ENCODE measurements at places on chromosomes 3 and 15.

GRCh38 chr3:190722181-190722905, 140.2 kb downstream of the GMNC start:
- DNase-seq = no peak

DNA sequence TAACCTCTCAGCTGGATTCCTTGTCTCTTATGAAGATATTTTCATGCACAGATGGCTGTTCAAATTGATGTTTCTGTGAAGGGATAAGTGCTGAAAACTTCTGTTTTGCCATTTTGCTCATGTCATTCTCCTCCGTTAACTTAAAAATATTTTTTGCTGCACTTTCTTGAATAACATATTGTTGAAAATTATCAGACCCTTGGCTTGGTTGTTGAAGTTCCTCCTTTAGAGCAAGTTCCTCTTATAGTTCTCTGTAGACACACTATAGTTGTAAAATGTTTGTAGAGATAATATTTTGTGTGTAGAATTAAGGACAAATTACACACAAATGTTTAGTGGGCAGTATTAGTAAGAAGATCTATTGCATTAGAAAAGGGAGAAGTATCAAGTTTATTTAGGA, 300.4 kb downstream of the SV2B start:
- DNase-seq = no peak

GRCh38 chr3:186212611-186213010, 103.7 kb upstream of the ETV5 start:
- DNase-seq = no peak

- no peak for DNase-seq
Measured at GRCh38 chr3:188067932-188068331, 86.0 kb upstream of the LPP start.

DNA sequence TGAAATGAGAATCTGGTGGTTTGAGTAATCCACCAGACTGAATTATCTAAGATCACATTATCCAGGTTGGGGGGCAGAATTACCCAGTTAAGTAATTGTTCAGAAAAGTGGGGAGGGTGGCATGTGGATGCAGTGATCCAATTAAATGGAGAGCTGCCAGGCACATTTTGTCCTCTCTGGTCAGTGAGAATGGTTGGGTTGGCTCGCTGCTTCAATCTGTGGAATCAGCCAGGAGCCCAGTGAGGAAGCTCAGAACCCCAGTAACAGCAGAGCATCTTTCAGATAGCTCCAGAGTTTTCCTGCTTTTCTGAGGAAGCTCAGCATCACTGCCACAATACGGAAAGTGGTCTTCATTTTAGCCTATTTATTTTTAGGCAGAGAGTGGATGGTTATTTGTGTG, 6.4 kb upstream of the EXOG start:
- no peak for DNase-seq

- DNase-seq = no peak
Measured at GRCh38 chr3:10160925-10161324, 3.8 kb upstream of the IRAK2 start.

GRCh38 chr3:72380711-72381493, 467.3 kb downstream of the SHQ1 start:
- no peak for DNase-seq

GRCh38 chr3:133237380-133237779, 162.5 kb upstream of the BFSP2 start:
- no peak for DNase-seq

GRCh38 chr3:14096742-14097141, 27.9 kb downstream of the CHCHD4 start:
- no peak for DNase-seq

DNA sequence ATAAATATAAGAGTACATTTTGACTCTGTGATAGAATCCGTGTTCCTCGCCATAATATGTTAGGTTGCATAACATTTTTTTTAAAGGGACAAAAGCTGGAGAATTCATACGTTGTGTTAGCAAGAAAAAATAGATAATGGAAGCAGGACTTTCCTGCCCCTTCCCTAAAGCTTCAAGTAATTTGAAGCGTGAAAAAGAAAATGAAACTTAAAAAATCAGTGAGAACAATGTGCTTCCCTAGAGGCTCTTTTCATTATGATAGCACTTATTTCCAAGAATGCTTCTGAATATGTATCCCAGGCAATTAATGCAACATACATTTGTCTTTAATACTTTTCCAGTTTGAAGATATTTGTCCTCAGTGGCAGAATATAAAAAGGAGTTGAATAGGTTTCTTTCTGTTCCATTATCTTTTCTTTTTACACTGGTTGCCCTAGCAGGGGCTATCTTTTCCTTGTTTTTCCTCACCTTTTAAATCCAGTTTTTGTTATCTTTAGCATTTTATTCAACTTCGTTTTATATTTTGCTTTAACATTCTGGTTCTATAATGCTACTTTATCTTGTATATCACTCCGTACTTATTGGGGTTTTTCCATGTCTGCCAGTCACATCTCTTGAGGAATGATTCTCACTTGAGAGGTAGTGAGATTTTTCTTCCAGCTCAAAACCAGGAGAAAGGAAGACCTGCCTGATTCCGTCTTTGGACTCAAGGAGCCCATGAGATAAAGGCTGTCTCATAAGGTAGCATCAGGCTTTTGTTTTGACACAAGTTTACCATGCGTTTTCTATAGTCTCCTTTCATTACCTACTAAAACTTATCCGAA, 113.8 kb downstream of the MBNL1 start:
- no peak for DNase-seq

- no peak for DNase-seq
Measured at GRCh38 chr3:187504435-187504834, 136.2 kb downstream of the RTP4 start.

- no peak for DNase-seq
Measured at GRCh38 chr15:95086531-95087252, 855.3 kb downstream of the MCTP2 start.

GRCh38 chr3:111607240-111607920, 12.2 kb upstream of the ZBED2 start:
- DNase-seq = no peak

- peak; percentile 59 for DNase-seq
Measured at GRCh38 chr3:59450946-59451763, 401.3 kb upstream of the CFAP20DC start.

DNA sequence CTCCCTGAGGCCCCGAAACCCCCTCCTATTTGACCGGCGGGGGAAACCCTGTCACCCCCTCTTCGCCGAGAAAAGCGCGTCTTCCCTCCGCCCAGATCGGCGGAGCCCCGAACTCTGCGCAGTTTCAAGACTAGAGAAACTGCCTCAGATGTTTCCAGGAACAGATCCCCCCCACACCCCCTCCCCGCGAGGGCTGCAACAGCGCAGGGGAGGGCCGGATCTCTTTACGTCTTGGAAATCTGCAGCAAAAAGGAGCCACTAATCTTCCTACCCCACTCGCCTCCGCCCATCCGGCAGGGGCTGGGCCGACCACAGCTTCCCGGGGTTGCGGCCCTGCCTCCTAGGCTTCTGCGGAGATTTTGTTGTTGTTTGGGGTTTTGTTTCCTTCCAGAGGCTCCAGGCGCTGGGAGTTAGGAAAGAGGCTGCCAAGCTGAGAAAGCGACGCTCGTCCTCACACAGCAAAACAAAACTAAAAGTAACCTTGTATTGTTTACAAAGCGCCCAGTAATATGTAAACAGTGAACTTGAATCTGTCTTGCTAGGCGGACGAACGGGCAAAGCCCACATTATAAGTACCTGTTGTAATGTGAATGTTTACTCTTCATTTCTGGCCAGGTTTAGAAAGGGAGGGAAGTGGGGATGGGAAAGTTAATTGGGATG, 2.2 kb downstream of the FOXB1 start:
- DNase-seq = peak; percentile 41

GRCh38 chr3:127790882-127791183, 31.5 kb downstream of the MGLL start:
- DNase-seq = no peak

- no peak for DNase-seq
Measured at GRCh38 chr15:68349151-68349550, 71.6 kb downstream of the FEM1B start.

DNA sequence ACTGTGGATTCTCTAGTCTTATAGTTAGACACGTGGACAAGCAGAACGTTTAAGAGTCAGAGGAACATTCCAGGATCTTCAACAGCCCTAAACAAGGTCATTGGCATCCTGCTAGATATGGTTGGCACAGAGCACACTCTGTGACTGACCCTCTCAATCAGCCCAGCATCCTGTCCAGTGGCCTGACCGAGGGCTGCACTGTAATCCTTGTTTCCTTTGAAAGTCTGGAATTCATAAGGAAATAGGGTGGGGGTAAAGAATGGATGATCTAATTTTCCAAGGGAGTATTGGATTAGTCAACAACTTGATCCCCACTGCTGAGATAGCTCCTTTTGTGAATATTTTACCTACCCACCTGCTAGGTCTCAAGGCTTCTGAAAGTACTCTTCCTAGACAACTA, 94.5 kb upstream of the DLG1 start:
- DNase-seq = no peak

- DNase-seq = no peak
Measured at GRCh38 chr15:60218256-60218655, 179.5 kb downstream of the ANXA2 start.

DNA sequence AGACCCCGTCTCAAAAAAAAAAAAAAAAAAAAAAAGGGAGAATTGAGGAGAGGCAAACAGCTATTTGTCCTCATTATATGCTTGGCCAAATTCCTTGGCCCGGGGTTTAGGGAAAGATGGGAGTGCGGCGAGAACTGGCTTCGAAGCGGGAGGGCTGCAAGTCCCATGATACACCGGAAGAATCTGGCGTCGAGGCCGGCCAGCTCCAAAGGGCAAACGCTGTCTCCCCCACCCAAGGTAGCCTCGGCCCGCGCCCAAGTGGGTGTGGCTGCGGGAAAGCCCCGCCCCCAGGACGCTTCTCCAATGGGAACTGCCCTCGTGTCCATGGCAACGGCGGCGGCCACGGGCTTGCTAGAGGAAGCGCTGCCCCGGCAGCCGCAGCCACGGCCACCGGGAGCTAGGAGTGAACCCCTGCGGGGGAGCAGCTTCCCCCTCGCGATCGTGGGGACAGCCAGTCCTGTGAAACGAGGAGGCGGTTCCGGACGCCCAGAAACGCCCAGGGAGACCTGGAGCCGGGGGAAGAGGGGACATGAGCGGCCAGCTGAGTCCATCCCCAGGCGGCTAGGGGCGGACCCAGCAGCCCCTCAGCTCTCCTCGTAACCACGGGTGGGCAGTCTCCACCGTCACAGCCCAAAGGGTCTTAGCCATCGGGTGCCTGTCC, at the start of gene TTLL13:
TSS of gene TTLL13 (plus strand) at position 354 of the 661 bp plus-strand sequence. CDS start 1,075 bp downstream, outside the sequence.
- DNase-seq = peak; percentile 71

DNA sequence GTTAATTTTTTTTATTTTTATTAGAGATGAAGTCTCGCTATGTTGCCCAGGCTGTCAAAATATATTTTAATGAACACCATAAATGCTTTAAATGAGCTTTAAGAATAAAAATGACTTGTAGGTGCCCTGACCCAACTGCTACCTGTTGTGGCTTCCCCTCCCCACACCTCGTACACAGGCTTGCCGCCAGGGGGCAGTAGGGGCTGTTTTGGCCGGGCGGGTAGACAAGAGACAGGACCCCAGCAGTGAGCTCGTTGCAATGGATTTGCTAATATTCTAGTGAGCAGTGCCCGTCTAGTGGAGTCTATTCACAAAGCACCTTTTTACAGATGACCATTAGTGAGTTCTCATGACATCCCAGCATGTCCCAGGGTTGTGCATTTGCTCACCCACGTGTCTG, 418.1 kb downstream of the OCA2 start:
- DNase-seq = peak; percentile 10

DNA sequence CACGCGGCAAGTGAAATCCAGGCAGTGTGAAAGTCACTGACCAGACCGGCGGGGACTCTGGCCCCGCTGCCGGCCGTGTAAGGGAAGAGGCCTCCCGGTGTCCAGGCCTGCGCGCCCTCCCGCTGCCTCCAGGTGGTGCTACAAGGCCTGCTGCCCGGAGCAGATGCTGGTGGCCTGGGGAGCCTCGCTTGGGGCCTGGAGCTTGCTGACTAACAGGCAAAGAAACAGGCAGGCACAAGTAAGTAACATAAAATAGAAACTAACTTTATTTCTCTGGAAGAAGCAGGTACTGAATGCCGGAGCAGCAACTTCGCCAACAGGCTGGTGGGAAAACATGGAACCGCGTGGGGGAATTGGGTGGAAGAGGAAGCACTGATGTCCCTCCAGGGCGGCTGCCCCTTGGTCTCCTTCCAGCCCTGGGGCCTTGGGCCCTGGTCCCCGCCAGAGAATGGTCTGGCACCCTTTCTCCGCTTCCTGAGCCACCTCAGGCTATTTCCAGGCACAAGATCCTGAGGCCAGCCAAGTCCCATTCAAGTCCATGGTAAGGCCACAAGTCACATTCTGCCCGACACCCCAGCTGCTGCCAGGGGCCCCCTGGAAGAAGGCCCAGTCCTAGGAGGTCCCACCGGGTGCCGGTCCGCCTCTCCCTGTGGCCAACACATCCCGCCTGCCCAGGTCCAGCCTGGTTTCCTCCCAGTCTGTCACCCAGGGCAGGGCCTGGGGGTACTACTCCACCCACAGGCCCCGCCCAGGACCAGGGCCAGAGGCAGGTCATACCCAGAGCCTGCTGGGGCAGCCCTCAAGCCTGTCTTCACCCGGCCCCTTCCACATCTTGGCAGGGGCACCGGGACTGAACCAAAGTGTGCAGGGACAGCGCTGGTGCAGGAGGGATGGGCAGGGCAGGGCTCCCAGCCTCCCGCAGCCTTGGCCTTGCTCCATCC, 45.0 kb downstream of the TNK2 start:
- DNase-seq = peak; percentile 72

DNA sequence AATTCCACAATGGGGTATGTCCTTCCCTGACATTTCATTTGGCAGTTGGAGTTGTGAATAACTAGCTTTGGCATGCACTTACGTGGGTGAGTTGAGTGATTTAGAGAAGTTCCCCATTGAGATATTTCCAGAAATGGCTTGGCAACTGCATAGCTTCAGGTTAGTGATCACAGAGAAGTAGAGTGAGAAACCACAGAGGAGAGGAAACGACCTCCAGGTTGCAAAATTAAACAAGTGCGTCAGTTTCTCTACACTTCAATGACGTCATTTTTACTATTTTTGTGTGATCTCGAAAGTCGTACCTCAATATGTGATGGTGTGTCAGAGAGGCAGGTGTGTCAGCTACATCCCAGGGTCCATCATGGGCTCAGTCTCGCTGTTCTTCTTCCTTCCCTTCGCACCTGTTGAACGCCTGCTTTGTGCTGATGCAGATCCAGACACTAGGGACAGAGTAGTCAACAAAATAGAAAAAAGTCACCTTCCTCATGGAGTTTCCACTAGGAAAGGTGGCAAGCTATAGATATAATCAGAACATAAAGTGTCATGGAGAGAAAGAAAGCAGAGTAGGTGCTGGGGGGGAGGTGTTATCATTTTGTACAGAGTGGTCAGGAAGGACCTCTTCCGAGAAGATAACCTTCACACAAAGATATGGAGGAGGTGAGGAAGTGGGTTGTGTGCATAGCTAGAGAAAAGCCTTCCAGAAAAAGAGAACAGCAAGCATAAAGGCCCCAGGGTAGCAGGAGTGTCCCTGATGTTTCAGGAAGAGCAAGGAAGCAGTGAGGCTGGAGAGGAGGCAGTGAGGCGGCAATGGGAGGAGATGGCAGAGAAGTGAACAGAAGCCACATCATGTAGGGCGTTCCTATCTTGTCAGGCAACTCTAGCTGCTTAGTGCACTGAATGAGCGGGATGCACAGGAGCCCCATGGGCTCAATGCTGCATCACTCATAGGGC, 75.6 kb downstream of the MCTP2 start:
- DNase-seq = no peak

Measured in stimulated activated CD4-positive, alpha-beta T cell treated with anti-CD3 and anti-CD28 coated beads, Interleukin-15, amount 100 ng/mL, for 48 hours (primary cell).